H1 (cell line): ENCODE measurements at places on chromosomes 7 and 10. TPM values are rescaled to one million over a fixed set of nuclear protein-coding genes. Genes with fewer than 3 reads are reported as not detected.

SFMBT2 gene
- 8.6 and 11.0 TPM in 2 replicates for total RNA-seq

SYT15 gene
- total RNA-seq = 0.61 and 1.5 TPM in 2 replicates

MSS51 gene
- total RNA-seq = 1.7 and 1.9 TPM in 2 replicates

FFAR4 gene
- not detected in 2 replicates for total RNA-seq

FBXL15 gene
- 11.3 and 15.4 TPM in 2 replicates for total RNA-seq

SKIDA1 gene
- total RNA-seq = 8.0 and 8.2 TPM in 2 replicates

UPP1 gene
- total RNA-seq = 37.5 and 40.7 TPM in 2 replicates

WIPF3 gene
- 12.1 and 12.6 TPM in 2 replicates for total RNA-seq

ZNF800 gene
- 5.5 and 6.5 TPM in 2 replicates for total RNA-seq

NUDT13 gene
- 1.5 and 1.9 TPM in 2 replicates for total RNA-seq

RET gene
- 8.4 TPM in 2 replicates for total RNA-seq

VIPR2 gene
- 2.4 and 3.1 TPM in 2 replicates for total RNA-seq

RSBN1L gene
- 22.1 and 22.6 TPM in 2 replicates for total RNA-seq

COL13A1 gene
- total RNA-seq = 4.5 and 5.2 TPM in 2 replicates

RARRES2 gene
- total RNA-seq = 254 and 264 TPM in 2 replicates

TCERG1L gene
- total RNA-seq = 6.9 and 7.5 TPM in 2 replicates

BMPER gene
- 0.69 and 0.88 TPM in 2 replicates for total RNA-seq

SSMEM1 gene
- not detected in 2 replicates for total RNA-seq

GET4 gene
- 52.1 and 56.7 TPM in 2 replicates for total RNA-seq

UPK3BL2 gene
- total RNA-seq = 12.4 and 12.5 TPM in 2 replicates

NXPH1 gene
- total RNA-seq = 0.40 and 1.0 TPM in 2 replicates

PLA2G12B gene
- not detected in 2 replicates for total RNA-seq

SLC18A3 gene
- 0.13 TPM in 1 of 2 replicates, not detected in the other for total RNA-seq

KLF14 gene
- total RNA-seq = not detected in 2 replicates

TLX1 gene
- not detected in 2 replicates for total RNA-seq

CALHM3 gene
- 0.17 TPM in 1 of 2 replicates, not detected in the other for total RNA-seq

KIAA1217 gene
- 13.6 and 15.6 TPM in 2 replicates for total RNA-seq

BUB3 gene
- 184 and 207 TPM in 2 replicates for total RNA-seq

GBX1 gene
- total RNA-seq = not detected in 2 replicates

SPOCK2 gene
- 1.6 and 1.9 TPM in 2 replicates for total RNA-seq

C10orf143 gene
- total RNA-seq = 1.3 and 2.0 TPM in 2 replicates

CYP2E1 gene
- total RNA-seq = not detected in 2 replicates

VWDE gene
- 18.9 and 21.2 TPM in 2 replicates for total RNA-seq

KCNMA1 gene
- total RNA-seq = 9.5 and 11.1 TPM in 2 replicates

EPHB6 gene
- 19.7 TPM in 2 replicates for total RNA-seq

DRGX gene
- total RNA-seq = not detected in 2 replicates

SFRP5 gene
- 3.3 and 3.9 TPM in 2 replicates for total RNA-seq

ENTPD1 gene
- 2.2 and 2.9 TPM in 2 replicates for total RNA-seq

AGAP4 gene
- 13.9 and 19.7 TPM in 2 replicates for total RNA-seq

SLC26A3 gene
- total RNA-seq = not detected in 2 replicates

TYW1B gene
- 11.5 and 12.6 TPM in 2 replicates for total RNA-seq

USP6NL gene
- total RNA-seq = 27.6 and 28.8 TPM in 2 replicates
